Lower lobe of right lung (tissue), 2 donors: ENCODE measurements at places on chromosomes 5 and 9.

DNA sequence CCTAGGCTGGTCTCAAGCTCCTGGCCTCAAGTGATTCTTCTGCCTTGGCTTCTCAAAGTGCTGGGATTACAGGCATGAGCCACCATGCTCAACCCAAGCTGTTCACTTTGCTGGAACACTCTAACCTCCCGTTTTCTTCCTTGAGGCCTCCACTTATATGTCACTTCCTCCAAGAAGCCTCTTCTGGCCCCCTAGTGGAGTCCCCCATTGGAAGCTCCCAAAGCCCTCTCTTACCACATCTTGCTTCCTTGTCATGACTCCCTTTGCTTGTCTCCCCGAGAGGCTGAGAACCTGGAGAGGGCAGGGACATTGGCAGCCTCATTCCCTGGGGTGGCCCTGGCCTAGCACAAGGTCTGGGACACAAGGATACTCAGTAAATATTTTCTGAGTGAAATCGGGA lies 80.8 kb downstream of the PDE6A start:
- no peak for DNase-seq

DNA sequence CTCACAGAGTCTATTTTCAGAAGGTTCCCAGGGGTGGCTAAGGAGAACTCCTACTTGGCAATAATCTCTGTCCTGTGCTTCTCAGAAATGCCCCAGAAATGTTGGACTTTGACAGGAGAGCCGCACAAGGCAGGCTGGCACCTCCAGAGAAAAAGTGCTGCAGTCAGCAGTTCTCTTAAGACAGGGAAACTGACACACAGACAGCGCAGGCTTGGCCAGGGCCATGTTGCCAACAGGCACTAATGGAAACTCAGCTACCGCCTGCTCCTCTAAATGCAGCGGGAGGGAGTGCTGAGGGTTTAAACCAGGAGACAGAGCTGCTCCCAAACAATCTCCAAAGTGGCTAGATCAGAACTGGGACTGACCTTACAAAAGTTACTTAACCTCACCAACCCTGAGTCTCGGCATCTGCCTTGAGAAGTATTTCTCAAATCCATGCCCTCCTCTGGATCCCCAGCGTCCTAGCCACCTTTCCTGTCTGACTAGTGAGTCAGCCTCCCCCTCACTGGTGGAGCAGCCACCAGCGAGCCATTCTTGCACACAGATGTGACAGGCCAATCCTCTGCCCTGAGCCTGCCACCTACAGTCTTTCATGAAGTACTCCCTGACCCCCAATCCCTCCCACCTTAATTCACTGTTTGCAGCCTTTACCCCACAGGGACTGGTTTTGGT lies 186.4 kb downstream of the CDK5RAP2 start:
- DNase-seq, result no peak

GRCh38 chr5:131550606-131551005 lies 84.4 kb downstream of the RAPGEF6 start:
- DNase-seq, result no peak

DNA sequence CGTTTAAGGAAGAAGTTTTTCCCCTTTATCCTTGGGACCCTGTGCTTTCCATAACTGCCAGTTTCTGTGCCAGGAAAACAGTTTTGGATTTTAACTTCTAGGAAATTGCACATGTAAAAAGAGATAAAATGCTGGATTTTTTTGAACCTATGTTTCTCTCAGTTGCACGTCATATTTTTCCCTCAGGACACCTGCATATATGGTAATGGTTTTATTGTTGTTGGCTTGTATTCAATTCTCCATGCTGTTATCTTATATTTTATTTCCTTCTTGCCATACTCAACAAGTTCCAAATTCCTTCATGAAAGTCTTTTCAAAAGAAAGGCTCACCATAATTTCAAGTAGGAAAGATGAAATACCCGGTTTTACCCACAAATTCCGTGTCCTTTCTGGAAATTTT lies 7.9 kb upstream of the ADAMTSL1 start:
- no peak for DNase-seq

- no peak for DNase-seq
Observed at GRCh38 chr5:17951392-17952169, 317.3 kb downstream of the TAF11L14 start.

DNA sequence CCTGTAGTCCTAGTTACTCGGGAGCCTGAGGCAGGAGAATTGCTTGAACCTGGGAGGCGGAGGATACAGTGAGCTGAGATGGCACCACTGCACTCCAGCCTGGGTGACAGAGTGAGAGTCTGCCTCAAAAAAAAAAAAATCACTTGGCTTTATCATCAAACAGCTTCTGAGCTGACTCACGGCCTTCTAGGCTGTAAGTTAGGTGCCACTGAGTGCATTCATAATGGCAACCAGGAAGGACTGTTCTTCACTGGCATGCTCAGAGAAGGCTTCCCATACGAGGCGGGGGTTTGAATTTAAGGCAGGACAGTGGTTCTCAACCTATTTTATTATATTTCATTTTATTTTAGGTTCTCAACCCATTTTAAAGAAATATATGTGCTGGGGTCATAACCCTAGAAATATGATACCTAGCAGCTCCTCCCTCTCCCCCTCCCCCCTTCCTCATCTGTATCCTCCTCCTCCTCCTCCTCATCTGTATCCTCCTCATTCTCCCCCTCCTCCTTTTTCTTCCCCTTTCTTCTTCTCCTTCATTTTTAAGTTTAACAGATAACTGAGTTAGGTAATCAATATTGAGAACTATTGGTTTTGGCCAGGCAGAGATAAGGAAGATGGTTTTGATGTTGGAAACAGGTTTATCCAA lies 19.0 kb upstream of the LHFPL2 start:
- DNase-seq, result no peak

GRCh38 chr9:132194508-132194907 lies 32.6 kb downstream of the NTNG2 start:
- DNase-seq, result no peak

DNA sequence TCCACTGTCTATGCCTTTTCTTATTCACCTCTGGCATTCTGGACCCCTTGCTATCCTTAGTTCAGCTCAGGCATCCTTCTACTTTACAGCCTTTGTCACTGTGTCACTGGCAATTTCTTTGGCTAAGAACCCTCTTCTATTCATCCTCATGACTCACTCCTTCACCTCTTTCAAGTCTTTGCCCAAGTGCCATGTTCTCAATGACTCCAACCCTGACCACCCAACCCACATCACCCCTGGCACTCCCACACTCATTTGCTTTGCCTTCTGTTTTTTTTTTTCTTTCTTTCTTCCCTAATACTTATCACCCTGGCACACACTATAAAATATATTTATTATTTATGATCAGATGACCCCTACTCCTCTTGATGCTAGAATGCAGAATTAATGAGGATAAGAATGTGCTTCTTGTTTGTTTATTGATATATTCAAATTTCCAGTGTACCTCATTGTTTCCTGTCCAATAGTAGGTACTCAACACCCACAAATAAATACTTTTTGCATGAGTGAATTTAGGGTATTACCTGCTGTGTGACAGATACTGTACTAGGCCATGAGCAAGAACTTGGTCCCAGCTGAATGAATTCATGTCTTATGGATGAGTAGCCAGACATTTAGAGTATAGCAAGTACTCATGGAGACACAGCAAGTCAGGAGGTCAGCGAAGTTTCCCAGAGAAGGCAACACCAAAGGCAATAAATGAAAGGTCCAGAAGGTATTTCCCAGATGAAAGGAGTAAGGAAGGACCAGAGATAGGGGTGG lies 236.1 kb downstream of the PAPPA start:
- no peak for DNase-seq

- no peak for DNase-seq
Observed at GRCh38 chr9:2286333-2286705, 271.2 kb downstream of the SMARCA2 start.

DNA sequence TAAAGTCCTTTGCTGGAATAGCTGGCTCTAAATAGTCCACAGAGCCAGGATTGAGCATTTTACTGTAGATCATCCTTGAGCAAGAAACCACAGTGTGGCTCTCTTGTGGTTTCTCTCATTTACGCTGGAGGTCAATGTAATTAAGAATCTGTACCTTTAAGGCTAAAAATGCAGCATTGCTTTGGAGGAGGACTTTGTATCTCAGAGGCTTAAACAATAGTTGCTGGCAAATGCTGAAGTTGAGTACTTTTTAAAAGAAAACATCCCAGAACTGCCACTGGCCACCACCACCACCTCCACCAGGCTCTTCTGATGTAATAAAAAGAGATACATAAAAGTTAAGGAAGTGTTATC lies 177.3 kb upstream of the ADAMTSL1 start:
- no peak for DNase-seq

DNA sequence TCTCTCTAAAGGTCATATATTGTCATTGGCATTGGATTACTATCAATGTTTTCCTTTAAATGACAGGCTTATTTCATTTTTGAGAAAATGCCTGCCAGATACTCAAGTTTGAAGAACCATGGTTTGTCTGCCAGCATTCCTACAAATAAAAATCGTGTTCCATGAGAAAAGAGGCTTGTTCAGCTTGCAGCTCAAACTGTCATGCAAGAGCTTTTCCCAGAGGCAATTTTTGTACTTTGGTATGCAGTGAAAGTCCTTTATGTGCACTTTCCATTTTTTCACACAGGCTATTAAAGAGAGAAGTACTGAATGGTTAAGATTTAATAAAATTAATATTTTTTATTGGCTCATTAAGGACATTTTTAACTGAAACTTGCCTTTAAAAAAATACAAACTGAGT lies 110.4 kb downstream of the FBXO4 start:
- DNase-seq, result no peak

DNA sequence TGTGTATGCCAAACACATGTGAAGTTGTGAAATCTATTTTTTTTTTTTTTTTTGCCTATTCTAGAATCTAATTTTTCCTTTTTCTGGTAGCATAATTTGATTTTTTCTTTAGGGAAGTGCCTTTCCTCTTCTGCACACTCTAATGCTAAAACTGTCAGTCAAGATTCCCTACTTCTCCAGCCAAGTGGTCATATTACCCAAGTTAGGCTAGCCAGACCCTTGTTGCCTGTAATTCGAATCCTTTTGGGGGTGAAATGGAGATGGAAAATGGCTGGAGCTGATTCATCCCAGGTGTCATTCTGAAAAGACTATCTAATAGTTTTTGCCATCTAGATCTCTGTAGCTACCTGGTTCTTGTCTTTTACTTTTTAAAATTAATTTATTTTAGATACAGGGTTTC lies 24.8 kb upstream of the UBAP1 start:
- no peak for DNase-seq

DNA sequence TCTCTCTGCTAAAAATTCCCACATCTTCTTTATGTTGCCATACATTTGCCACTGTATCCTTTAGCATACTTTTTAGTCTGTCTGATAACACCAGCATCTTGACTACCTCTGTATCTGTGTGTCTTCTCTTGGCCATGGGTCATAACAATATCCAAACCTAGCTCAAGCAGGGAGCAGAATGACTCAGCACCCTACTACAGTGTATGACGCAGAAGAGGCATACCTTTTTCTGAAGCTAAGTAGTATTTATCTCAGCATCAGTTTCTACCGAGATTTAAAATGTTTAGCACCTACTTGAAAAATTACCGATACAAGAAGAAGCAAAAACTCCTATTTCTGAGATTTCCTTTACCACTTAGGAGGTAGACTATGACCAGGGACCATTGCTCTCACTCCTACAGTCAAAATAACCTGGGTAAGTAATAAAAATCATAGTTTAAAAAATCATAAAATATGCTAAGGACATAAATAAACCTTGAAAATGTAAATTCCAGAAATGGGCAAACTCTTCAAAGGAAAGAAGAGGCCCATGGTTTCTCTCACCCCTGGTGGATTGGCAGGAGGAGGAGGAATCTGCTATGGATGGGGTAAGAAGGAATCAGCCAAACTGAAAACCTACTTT lies 286.5 kb downstream of the MAST4 start:
- DNase-seq, result no peak

DNA sequence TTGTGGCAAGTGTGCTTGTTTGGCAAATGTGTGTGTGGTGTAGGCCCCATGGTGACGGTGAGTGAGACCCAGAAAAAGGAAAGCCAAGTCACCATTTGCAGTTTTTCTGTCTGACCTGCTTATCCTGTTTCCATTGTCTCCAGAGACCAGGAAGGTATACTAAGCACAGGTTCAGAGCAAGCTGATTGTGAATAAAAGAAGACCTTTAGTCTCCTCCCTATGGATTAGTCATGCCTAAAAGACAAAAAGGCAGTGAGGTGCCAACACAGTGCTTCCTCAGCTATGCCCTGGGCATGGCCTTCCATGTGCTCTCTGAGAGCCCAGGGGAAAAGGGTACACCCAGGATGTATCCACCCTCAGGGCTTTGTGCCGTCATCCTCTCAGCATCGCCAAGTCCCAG lies 49.2 kb upstream of the SHOC1 start:
- DNase-seq, result no peak

DNA sequence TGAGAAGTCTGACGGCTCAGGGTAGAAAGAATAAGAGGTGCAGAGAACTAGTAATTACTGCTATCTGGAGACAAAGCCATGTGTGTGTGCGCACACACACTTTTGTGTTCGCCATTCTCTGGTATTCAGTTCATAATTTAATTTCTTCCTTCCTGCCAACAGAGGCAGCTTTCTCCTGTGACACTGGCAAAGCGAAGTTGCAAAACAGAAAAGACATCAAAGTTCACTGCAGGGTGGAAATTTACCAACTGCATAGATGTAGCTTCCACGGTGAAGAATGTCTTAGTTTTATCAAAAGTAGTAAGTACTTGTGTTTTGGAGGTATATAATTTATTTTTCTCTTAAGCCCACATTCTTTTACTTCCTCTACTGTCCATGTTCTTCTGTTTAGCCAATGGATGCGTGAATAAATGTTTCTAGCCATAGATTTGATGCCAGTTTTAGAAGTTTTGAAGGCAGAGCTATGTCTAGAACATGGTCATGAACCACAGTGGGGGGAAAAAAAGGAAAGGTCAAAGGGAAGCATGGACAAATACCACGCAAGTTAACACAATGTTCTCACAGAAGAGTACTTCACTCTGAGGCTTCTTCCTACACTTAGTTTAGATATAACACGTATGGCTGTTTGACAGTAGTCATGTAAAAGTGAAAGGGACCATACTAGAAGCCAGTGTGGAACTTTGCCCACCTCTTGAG lies 536.5 kb upstream of the GRIA1 start:
- DNase-seq, result no peak

DNA sequence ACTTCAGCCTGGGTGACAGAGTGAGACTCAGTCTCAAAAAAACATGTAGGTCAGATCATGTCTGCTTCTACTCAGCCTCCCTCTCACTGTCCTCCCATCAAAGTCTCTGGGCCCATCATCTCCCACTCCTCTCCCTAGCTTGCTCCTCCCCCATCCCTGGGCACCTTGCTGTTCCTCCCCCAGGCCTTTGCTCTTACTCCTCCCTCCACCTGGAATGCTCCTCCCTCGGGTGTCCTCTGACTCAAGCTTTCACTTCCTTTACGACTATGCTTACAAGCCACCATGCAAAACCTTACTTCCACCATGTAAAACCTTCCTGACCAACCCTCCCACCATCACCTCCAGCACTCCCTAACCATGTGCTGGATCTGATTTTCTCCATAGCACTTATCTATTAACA lies 51.5 kb downstream of the MTMR12 start:
- DNase-seq, result no peak

DNA sequence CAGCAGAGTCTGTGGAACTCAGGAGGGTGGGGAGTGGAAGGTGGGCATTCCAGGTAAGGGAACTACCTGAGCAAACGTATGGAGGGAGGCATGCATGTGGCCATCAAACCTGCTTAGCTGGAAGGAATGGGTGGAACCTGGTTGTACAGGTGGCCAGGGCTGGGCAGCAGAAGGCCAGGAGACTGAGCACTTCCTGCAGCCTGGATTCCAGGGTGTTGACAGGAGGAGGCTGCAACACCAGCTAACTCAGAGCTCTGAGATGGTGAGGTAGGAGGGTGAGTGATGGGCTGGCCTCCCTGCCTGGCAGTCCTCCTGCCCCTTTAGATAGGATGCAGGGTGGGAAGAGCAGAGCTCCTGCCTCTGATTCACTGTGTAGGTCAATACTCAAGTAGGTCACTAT lies 92.5 kb upstream of the CPEB4 start:
- no peak for DNase-seq
